ENCODE measurements at places on chromosomes 1 and 21. TPM values are rescaled to one million over a fixed set of nuclear protein-coding genes. Genes with fewer than 3 reads are reported as not detected.
A peak's percentile ranks its signal among the peaks of the same experiment; 100 is the strongest.

Gene DNAJC11
- 64.0 TPM for total RNA-seq

Gene KRTAP12-2
- total RNA-seq, result not detected

- no peaks in the 10 kb centered on the region for H3K27me3 ChIP-seq
- no peak for DNase-seq
- peaks cover 9% of the 10 kb centered on the region for H3K4me1 ChIP-seq
- H3K27ac ChIP-seq, result no peak overlapping the region
These were observed 46.0 kb upstream of the PLA2G4A start for GRCh38 chr1:186782791-186783190.

DNA sequence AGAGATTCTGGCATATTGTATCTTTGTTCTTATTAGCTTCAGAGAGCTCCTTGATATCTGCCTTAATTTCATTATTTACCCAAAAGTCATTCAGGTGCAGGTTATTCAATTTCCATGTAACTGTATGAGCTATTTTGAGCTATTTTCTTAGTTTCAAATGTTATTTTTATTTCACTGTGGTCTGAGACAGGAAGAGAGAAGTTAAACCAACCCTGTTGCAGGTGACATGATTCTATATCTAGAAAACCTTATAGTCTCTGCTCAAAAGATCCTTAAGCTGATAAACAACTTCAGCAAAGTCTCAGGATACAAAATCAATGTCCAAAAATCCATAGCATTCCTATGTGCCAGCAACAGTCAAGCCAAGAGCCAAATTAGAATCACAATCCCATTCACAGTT lies 1644.0 kb upstream of the B3GALT2 start:
- no peaks in the 10 kb centered on the region for H3K36me3 ChIP-seq
- H3K27me3 ChIP-seq, result no peaks in the 10 kb centered on the region
- H3K4me1 ChIP-seq, result peaks cover 7% of the 10 kb centered on the region
- no peak for DNase-seq

DNA sequence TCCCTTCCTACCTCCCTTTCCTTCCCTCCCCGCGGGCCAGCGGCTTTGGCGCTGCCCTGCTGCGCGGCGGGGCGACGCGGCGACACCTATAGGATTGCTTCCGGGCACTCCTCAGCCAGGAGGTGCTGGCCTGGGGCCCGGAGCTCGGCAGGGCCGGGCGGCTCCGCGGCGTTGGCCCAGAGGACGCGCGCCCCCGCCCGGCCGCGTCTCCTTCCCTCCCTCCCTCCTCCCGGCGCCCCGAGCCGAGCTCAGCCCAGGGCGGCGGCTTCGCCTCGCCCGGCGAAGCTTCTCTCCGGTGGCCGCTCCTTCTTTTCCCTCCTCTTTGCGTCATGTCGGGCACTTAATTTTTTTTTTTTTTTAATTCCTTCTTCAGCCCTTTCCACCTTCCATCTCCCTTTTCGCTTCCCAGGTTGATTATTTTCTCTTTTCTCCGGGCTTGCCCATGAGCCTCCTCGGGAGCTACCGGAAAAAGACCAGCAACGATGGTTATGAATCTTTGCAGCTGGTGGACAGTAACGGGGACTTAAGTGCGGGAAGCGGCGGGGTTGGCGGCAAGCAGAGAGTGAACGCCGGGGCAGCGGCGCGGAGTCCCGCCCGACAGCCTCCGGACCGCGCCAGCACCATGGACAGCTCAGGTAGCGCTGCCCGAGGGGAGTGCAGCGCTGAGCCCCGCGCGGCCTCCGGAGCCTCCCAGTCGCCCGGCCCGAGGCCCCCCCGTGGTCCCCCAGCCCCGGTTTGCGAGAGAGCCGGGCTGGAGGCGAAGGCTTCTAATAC lies at the start of gene DNAJC6:
DNAJC6 (plus strand) TSS at position 240 of the 774 bp plus-strand sequence; CDS start at position 443, 203 bp downstream.
- peak; percentile 86 for DNase-seq
- H3K36me3 ChIP-seq, result peaks cover 7% of the 10 kb centered on the region
- no peak within 1 kb of the TSS for H3K27ac ChIP-seq
- H3K4me3 ChIP-seq, result peak within 1 kb of the TSS; percentile 72

- H3K4me3 ChIP-seq, result no peak overlapping the region
- no peak for DNase-seq
- H3K36me3 ChIP-seq, result no peaks in the 10 kb centered on the region
- no peaks in the 10 kb centered on the region for H3K27me3 ChIP-seq
These were observed 16.9 kb upstream of the ARHGAP29 start for GRCh38 chr1:94254073-94254810.

DNA sequence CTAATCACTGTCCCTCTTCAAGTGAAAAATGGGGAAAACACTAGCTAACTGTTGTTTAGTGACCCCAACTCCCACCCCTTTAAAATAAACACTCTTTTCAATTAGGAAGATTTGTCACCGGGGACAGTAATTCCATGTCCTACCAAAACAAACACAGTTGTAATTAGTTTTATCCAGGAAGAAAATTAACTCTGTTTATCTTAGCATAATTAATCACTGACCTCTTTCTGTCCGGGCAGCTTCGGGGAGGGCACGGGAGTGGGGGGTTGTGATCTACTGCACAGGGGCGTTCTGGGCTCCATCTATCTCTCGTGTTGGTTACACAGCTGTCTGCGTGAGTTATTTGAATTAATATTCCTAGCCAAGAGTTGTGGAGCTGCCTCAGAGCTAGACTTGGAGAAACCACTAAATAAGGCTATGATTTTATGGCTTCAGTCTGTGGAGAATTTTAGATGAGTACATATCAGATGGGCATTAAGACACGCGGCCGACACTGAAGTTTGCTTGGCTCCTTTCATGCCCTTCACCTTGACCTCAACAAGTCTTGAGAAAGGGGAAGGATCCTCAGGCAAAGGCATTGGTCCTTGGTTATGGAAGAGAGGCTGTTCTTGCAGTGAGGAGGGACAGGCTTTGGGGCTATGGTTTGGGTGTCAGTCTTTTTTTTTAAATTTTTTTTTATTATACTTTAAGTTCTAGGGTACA lies 102.0 kb upstream of the TRABD2B start:
- no peak for DNase-seq
- H3K4me3 ChIP-seq, result no peak overlapping the region
- H3K27me3 ChIP-seq, result peaks cover 35% of the 10 kb centered on the region
- H3K27ac ChIP-seq, result no peak overlapping the region
- peaks cover under 1% of the 10 kb centered on the region for H3K4me1 ChIP-seq
